Activated T-cell treated with anti-CD3 and anti-CD28 coated beads, Interleukin-2, amount 50 U/mL, for 1 hour (primary cell): ENCODE measurements at places on chromosomes 16 and 17.

DNA sequence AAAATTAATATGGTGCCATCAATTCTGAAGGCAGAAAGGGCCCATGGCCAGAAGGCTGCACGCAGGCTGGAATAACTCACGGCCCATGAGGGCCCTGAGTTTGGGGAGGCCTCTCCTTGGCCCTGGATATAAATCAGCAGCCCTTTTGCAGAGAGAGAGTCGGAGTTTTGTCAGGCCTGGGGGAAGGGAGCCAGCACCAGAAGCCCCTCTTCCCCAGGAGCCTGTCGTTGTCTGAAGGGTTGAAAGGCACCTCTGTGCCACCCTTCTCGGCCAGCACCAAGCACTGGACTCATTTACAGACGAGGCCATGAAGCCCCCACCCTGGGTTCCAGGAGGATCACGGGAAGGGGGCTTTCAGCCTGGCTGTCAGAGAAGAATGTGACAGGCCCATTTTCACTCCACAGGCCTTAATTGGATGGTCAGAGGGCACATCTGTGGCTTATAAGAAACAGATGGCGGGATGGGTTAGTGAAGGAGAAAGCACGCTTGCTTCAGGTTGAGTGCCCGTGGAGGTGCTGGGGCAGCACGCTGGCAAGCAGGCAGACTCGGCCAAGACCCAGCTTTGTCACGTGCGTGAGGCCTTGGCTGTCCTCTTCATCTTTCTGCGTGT, 140.6 kb downstream of the CLEC16A start:
- DNase-seq, result no peak

GRCh38 chr16:75058806-75059205, 57.8 kb downstream of the LDHD start:
- no peak for DNase-seq

DNA sequence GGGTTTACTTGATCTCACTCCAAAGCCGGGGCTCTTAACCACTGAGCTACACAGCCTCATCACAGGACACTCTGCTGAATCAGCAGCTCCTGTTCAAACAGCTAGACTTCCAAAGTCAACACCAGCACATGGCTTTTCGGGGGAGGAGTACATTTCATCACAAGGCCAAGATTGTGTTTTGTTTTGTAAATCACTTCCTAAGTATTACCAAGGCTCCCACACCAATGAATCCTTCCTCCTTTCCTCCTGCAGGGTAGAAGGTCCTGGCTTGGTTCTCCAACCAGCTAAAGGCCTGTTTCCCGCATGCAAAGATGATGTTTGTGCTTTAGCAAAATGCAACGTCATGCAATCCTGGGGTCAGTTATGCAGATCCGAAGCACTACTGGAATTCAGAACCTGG, 152.5 kb downstream of the XYLT1 start:
- DNase-seq, result no peak

DNA sequence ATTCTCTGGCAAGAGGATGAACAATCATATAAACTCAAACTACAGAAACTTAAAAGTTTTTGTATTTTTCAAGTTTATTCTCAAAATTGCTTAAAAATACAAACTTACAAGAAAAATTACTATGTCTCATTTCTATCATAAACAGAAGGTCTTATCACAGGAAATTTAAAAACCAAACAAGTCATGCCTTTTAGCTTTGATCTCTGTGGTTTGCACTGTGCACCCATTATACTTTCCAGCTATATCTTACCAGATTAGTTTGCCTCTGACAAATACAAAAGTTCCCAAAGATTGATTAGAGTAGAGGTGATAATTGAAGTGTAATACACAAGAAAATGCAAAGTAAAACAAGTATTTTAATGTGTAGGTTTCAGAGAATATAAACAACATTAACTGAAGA, 117.4 kb downstream of the MYO1D start:
- DNase-seq, result no peak

GRCh38 chr17:82127704-82128103, 29.7 kb upstream of the FASN start:
- peak; percentile 61 for DNase-seq

DNA sequence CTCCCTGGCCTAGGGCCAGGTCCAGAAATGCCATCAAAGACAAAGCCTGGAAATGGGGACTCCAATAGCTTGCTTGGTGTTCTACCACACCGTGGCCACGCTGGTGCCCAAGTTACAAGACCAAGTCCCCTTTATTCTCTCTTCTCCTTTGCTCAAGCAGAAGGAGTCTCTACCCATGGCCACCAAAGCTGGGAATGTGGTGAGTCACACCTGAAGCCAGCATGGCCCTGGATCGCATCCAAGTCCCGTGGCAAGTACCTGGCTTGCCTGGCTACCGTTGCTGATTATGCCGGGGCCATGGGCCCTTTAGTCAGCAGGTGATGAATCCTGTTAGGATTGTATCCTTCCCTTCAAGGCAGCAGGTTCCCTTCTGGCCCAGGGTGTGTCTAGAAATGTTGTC, 260.0 kb downstream of the HAPSTR1 start:
- no peak for DNase-seq

- no peak for DNase-seq
Measured at GRCh38 chr17:10107316-10108165, 90.9 kb downstream of the GAS7 start.

- DNase-seq, result no peak
Measured at GRCh38 chr17:1373707-1374237, 26.2 kb downstream of the YWHAE start.

- peak; percentile 60 for DNase-seq
Measured at GRCh38 chr16:15950161-15950854, 892 bp downstream of the ABCC1 start.

- DNase-seq, result no peak
Measured at GRCh38 chr17:6943406-6943805, 52.4 kb upstream of the ALOX12 start.

DNA sequence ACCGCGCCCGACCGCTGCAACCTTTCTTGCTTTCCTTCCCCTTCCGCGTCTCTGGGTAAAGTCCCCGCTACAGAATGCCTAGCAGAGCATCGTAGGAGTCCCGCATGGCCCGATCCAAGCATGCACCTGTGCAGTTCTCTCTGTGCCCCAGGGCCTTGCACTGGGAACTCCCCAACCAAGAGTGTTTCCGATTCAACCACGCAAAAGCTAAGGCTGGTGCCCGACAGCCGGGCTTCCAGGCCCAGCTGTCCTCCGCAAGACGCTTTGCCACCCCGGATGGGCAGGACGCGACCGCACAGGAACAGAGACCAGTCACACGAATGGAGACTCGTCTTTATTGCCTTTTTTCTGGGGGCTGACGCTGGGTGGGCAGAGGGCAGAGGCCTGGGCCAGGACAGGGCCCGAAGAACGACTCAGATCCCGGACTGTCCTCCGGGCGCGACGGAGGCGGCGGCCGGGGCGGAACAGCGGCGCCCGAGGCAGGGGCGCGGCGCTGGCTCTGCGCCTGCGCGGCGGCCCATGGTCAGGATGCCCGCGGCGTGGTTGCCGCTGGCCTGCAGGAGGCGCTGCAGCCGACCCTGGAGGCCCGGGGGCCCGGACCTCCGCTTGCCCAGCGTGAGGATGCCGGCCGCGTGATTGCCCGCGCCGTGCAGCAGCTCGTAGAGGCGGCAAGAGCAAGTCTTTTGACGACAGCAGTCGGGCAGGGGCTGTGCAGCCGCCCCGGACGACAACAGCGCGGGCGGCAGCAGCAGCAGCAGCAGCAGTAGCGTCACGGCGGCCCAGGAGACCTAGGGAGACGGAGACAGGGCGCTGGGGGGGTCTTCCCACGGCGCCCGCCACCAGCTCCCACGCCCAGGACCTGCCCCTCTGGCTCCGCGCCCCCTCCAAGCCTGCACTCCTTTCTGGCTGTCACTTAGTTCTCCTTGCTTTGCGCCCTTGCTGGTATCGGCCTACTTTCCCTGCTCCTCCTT, 1.2 kb downstream of the HCRT start:
- DNase-seq, result peak; percentile 84

DNA sequence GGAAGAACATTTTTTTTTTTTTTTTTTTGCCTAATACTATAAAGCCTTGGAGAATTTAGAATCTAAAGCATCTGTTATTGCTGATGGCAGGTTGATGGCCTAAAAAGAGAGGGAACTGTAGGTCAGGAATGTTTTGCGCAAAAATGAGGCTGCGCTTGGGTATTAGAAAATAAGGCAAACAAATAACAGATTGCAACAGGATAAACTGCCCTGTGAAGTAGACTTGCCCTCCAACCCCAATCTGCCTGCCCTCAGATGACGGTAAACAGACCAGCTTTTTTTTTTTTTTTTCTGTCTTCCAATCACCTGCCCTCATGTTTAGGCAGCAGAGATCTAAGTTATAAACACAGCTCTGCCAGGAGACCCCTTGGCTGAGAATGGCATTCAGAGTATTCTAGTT, 3.8 kb upstream of the DHX8 start:
- no peak for DNase-seq

- DNase-seq, result no peak
Measured at GRCh38 chr16:89598199-89598598, 15.2 kb upstream of the DPEP1 start.

DNA sequence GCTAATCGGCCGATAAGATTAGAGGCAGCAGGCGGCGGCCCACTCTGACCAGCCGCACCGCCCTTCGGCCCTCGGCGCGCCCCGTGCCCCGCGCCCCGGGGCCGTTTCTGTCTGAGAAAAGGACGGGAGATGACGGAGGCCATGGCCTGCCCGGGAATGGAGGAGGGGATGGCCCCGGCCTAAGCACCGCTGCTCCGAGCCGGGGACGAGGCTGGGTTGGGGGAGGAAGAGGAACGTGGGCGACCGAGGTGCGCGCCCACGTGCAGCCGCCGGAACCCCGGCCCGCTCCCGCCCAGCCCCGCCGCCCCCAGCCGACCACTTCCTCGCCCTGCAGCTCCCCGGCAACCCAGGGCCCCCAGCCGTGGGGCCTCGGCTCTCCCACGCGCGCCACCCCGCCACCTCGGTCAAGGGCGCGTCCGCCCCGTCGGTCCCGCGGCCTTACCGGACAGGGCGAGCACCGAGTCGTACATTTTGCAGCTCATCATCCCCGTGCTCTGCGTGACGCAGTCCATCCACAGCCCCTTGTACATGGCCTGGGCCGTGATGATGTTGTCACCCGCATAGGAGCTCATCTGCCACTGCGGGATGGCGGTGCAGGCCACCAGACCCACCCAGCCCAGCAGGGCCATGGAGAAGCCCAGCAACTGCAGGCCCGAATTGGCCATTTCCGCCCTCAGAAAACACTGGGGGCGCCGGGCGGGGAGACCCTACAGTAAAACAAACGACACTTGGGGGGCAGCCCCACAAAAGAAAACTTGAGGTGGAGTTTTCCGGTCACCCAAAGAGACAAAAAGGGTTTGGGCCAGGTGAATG, 693 bp downstream of the CLDN7 start:
- peak; percentile 52 for DNase-seq

DNA sequence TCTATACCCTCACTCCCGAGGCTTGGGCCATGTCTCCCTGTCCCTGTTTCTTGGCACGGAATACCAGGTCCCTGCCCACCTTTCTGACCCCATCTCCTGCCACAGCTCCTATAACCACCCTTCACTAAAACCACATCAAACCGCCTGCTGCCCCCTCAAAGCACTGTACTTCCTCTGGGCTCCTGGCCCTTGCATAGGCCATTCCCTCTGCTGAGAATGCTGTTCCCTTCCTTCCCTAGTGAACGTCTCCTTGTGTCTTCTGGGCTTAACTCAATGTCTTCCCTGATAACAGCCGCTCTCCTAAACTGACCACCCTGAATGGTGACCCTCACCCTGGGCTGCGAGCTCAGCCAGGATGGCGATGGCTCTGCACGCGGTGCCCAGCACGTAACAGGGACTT, 10.7 kb downstream of the AANAT start:
- no peak for DNase-seq

DNA sequence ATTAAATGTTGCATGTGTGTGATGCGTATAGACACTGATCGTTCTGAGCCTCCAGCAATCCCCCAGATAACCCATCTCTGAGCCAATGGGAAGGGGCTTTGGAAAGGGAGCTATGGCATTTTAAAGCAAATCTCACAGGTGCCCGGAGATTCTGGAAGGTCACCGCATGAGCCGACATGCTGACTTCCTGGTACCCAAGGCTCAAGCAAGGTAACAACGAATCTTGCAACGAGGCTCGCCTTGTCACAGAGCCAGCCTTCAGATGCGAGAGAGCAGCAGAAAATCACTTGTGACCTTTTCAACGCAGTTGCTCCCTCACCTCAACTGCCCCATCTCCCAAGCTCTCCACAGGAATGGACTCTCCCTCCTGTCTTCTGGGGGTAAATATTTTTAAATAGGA, 154.8 kb upstream of the CDH5 start:
- DNase-seq, result no peak
